ENCODE measurements at places on chromosomes 11 and 22.

DNA sequence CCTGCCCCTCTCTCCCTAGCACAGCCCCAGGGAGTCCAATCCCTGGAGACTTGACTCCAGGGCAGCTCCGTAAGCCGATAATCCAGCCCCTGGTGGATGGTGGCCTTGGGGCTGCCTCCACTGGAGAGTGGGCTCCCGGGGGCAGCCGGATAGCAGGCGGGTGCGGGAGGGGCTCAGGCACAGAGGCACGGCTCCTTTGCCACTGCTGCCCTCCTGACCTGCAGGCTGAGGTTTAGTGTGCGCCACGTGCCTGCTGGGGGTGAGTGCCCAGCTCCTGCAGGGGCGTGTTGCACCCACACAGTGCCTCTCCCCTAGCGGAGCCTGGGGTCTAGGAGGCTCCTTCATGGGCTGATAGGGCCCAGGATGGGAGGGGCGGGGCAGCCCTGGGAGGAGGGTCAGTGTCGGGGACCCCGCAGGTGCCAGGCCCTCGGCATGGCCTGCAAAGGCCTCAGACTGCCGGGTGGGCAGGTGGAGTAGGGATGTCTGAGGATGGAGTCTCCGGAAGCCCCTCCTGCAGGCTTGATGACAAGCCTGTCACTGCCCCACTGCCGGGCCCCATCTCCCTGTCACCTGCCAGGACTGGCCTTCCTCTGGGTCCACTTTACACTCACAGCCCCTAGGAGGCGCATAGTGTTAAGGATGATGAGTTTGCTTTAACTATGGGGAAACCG lies 5.6 kb downstream of the DUSP8 start:
- DNase-seq, result no peak

- DNase-seq, result no peak
Observed at GRCh38 chr11:66842501-66842895, 743 bp upstream of the RCE1 start.

DNA sequence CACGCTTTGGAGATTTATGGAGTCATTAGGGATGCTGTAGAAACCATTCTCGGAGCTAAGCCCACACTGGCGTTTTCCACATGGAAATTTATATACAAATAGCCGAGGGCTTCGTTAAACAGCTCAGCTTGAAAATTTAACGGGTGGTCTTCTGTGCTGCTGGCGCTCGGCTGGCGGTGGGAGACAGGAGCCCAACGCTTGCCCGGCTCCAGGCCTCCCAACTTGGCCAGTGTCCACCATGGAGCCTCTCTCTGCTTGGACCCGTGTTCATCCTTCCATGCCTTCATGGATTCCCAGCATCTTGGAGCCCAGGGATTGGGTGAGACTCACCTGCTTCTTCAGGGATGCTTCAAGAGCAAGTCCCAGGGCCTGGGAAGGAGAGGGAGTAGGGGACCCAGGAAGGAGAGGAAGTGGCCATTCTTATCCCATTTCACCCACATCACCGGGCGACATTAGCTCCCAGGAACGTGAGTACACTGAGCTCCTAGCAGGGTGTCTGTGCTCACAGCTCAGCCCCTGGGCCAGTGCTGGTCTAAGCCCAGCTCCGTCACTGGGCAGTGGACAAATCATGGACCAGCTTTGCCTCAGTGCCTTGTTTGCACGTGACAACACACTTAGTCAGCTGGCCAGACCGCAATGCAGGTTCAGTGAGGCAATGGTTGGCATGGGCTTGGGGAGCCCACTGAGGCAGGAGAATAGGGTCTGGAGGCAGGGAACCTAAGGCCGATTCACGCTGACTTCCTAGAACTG lies 944.3 kb downstream of the BRD1 start:
- DNase-seq, result no peak

- no peak for DNase-seq
Observed at GRCh38 chr22:25403811-25404471, 160.5 kb upstream of the GRK3 start.

GRCh38 chr11:69156235-69156639 lies 502 bp downstream of the SMIM38 start:
- no peak for DNase-seq

- no peak for DNase-seq
Observed at GRCh38 chr11:115736146-115736545, 231.9 kb upstream of the CADM1 start.

DNA sequence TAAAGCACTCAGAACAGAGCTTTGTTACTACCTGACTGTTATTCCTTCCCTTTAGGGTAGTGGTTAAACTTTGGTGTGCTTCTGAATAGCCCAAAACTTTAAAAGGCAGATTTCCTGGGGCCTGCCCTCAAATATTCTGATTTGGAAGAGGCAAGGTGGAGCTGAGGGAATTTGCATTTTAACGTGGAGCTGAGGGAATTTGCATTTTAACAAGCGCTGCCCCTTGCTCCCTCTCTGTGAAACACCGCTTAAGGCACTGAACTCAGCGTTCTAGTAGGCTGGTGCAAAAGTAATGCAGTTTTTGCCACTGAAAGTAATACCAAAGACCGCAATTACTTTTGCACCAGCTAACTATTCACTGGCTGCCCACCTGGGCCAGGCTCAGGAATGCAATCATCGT lies 35.0 kb downstream of the TPST2 start:
- DNase-seq, result no peak

DNA sequence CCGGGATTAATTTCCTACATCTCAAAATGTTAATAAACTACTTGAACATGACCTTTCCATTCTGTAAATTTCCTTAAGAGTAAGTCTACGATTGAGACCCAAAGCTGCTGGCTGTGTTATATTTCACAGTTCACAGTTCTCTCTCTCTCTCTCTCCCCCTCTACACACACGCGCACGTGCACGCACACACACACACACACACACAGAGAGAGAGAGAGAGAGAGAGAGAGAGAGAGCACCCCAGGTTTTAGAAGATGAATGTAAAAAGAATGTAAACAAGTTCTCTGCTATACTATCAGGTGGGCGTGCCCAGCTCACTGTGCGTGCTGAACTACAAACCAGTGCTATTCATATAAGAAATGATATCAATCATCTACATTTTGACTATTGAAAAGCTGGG lies 3.3 kb downstream of the BDNF start:
- no peak for DNase-seq

- DNase-seq, result no peak
Observed at GRCh38 chr11:58685973-58686722, 45.6 kb downstream of the GLYAT start.

DNA sequence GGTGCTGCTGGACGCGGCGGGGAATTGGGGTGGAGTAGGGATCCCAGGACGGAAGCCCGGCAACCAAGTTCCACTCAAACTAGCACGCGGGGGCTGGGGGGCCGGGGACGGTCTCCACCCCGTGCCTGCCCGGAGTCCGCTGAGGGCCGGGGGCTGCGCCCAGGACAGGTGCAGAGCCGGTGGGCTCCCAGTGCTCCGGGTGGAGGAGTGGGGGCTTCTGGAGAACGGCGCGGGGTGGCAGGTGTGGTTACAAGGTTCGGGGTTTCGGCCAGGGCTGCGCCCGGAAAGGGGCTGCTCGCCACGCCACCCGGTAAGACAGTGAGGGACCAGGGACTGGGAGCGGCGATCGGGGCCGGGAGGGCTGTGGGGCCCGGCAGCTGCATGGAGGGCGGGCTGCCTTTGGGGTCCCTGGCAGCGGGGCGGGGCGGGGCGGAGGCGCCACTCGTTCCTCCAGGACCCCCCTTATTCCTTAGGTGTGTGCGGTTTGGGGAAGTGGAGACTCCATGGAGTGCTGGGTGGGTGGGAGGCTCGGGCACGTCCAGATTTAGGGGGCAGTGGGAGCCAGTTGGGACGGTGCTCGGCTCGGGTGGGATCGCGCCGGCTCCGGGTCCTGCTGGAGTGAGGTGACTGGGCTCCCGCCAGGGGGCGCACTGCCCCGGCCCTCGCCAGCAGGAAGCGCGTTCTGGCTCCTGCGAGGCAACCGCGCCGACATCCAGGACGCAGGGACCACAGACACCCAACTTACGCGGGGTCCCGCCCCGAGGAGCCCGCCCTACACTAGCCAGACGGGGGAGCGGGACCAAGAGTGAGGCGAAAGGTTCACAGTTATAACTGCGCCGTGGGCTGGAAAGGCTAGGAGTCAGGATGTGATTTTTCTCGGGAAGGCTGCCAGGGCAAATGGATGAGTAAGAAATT lies 868 bp downstream of the TSPAN18 start:
- peak; percentile 73 for DNase-seq

DNA sequence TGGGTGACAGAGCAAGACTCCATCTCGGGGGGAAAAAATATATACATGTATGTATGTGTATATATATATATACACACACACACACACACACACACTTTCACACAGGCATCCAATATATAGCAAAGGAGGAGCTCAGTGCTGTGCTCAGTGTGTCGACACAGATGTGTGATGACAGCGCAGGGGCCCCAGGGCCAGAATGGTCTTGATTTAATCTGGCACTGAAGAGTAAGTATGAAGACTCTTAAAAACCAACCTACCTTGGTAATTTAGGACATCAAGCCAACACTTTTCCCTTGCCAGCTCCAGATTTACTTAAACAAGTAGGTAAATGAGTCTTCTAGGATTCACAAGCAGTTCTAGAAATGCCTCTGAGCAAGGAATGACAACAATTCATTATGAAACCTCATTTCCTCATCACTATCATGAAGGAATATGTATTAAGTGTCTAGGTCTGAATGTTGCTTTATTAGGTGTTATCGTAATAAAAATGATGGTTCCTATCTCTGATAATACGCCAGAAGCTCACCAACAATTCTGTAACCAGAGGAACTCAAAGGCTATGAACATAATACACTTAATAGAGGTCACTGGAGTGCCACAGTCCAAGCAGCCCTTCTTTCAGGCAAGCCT lies 71.5 kb downstream of the SGSM3 start:
- no peak for DNase-seq

GRCh38 chr11:8786933-8787332 lies 104.3 kb downstream of the RPL27A start:
- DNase-seq, result no peak

All from activated T-helper 1 cell treated with Interleukin-2 at 50 U/mL for 16 hours (primary cell).